CD4-positive, alpha-beta T cell treated with Interleukin-2 at 100 ng/mL for 4 hours (primary cell): ENCODE measurements at places on chromosomes 11 and 22.

- no peak for DNase-seq
Observed at GRCh38 chr11:748007-748359, 719 bp downstream of the TALDO1 start.

- DNase-seq: no peak
Observed at GRCh38 chr11:9150926-9151325, 59.5 kb upstream of the SCUBE2 start.

DNA sequence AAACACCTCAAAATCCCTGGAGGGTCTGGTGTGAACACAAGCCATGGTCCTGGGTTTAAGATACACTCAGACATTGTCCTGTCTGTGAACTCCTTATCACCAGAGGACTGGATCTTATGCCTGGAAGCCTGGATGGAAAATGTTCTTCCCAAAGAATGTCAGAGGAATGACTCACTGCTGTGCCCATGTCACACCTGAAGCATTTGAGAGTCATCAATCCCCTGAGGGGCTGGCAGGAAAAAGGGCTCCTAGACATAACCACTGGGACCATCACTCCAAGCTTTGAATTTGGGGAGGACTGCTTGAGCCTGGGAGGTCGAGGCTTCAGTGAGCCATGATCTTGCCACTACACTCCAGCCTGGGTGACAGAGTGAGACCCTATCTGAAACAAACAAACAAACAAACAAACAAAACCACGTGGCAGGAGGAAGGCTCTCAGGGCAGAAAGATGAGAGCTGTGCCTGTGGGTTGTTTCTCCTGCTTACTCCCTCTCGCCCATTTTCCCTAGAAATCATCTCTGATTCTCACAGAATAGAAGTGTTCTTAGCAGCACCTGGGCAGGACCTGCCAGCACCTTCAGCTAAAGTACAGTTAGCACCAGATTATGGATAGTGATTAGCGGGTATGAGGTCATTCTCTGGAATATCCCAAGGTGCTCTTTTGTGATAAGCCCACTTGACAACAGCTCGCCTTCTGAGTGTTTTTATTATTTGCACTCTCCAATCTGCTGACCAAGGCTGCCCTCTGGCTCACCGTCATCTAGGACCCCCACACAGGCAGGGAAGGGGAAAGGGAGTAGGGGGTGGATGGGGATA, 11.9 kb upstream of the PRG2 start:
- DNase-seq: no peak

DNA sequence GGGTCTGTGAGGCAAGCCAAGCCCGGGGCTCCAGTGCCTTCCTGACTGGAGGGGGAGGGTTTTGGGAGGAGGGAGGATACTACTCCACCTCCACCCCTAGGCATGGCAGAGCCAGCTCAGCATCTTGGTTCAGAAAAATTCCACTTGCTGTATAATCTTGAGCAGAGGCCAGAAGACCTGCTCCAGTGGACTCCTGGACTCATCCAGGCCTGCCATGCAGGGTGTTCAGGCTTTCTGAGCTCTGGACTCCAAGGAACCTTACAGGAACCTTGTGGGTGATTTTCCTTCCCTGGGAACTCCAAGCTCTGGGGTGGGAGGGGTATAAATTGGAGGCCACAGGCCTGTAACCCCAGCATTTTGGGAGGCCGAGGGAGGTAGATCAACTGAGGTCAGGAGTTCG, 9.4 kb downstream of the CSDC2 start:
- DNase-seq: no peak

GRCh38 chr11:133790995-133791394, 54.3 kb downstream of the SPATA19 start:
- no peak for DNase-seq

- DNase-seq: no peak
Observed at GRCh38 chr11:12989428-12990161, 19.5 kb upstream of the RASSF10 start.

DNA sequence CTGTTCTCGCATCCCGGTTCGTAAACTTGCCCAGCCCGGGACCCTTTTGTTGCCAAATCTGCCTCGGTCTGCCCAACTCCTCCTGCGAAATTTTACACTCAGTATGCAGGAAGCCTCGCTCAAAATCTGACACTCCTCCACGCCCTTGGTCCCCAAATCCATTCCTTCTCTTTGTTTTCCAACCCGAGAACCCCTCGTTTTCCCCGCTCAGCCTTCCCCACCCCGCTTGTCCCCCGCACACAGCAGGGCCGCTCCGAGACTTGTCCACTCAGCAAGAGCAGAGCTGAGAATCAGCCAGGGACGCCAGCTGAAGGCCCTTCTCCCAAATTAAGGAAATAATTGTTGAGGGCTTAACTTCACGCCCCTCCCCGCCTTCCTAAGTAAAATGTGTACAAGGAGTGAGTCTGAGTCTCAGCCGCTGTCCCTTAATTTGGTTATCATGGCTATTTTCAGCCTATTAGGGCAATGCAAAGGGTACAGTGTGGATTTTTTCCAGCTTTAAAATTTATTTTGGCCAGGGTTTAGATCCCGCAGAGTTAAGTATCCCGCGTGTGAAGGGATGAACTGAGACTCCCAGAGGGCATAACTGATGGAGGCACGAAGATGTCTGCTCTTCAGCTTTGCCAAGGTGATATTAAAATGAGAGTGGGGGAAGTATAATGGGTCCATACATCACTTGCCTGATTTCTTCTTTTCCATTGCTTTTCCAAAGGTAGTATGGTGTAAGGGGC, 581 bp upstream of the FBXO3 start:
- DNase-seq: no peak

DNA sequence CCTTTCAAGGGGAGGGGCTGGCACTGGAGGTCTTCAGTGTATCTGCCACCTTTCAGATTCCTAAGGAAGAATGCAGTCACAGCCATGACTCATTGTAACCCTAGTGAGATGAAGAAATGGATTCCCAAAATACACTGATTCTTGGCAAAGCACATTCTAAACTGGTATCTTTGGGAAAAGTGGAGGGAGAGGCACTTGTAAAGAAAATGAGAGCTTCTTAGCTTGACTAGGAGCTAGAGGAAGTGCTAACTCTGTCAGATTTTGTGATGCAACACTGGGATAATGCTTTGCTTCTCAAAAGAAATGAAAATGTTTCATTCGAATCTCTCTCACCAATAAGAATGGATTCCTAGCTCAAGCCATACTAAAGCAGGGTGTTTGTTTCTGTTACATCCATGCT, 14.3 kb downstream of the NRIP3 start:
- no peak for DNase-seq

GRCh38 chr11:15863411-15863810, 492.9 kb downstream of the SOX6 start:
- no peak for DNase-seq

GRCh38 chr22:29769723-29770321, 2.7 kb downstream of the UQCR10 start:
- DNase-seq: no peak

- no peak for DNase-seq
Observed at GRCh38 chr11:8886322-8886721, 24.7 kb upstream of the AKIP1 start.

DNA sequence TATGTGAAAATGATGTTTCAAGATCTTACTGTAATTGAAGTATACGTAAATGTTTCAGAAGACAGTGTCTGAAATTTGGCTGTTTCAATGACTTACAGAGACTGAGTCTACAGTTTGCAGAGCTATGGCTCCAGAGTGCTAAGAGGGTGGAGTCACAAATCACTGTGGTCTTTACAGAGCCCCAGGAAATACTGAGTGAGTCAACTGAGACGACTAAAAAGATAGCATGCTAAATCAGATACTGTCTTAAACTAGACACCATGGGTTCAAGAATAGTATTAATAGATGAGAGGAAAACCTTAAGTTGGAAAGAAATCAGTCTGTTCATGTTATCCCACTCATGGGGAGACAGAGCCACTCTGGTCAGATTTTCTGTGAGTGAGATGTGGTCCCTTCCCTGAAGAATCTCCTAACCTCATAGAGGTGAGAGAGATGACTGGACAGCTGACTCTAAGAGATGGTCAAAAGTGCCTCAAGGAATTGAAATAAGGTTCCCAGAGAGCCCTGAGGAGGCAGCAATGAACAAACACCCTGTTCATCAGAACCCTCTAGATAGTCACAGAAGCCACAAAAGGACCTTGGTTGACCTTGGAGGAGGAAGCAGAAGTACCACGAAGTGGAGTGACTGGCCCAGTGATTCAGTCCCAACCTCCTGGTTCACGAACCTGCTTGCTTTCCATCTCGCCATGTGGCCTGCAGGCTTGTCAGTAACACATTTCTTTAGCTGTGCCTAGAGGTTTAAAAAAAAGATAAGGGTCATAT, 30.2 kb downstream of the C11orf91 start:
- DNase-seq: no peak

GRCh38 chr11:94169516-94169915, 40.9 kb downstream of the PANX1 start:
- no peak for DNase-seq

DNA sequence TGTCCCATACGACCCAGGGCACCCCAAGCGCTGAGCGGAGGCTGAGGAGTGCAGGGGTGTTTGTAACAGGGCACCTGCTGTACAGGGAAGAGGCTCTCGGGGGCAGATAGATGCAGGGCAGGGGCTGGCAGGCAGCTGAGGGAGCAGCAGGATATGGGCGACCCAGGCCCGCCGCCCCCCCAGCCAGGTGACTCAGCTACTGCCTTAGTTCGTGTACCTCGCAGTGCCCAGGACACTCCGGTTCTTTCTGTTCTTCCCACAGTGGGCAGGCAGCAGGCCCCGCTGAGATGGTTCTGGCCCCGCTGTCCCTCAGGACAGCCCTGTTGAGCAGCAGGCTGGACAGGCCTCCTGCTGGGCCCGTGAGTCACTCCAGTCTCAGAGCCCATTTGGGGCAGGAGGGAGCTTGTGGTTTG, 16.2 kb downstream of the PHLDA2 start:
- no peak for DNase-seq
